ENCODE measurements at places on chromosomes 13 and 19. TPM values are rescaled to one million over a fixed set of nuclear protein-coding genes. Genes with fewer than 3 reads are reported as not detected.

GRCh38 chr19:3839941-3840340 is 28.9 kb downstream of the ZFR2 start:
- DNase-seq = no peak

DNA sequence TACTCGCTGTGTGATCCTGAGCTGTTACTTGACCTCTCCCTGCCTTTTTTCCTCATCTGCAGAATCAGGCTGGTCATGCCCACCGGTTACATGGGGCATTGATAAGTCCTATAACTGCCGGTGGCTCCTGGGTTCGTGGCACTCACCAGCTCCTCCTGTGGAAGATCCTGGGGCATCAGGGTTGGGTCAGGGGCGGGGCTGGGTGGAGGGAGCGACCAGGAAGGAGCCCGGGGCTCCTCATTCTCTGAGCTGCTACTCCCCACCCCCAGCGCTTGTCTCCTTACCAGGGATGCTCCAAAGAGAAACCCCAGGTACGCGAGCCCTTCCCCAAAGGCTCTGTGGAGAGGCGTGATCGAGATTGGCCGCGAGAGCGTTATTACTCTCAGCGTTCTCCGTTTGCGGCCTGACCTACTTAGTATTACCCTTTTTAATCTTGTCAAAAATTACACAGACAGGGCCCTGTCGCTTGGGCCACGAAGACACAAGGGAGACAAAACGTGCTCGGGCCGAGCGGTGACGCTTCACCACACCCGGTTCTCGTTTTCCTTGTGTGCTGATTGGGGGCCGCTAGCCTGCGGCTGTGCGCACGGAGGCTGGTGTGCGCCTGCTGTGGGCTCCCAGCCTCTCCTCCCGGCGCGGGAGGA is 10.7 kb downstream of the HDGFL2 start:
- DNase-seq = no peak

DNA sequence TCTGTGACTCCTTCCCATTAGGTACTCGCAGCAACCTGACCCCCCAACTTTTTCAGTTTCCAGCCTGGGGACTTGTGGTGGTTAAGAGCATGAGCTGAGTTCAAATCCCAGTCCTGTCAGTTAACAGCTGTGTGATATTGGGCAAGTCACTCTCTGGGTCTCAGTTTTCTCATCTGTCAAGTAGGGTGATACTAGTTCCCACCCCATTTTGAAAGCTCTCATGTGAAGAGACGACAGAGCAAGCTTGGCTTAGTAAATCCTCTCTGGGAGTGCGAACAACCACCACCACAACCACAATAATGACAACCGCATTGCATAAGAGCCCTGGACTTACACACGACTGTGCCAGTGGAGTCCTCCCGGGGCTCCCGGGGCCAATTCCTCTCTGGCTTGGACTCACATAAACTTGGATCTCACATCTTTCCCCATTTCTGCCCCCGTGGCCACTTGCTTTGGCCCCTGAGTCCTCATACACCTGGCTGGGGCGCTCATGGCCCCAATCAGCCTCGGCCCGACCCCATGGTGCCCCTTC is 454 bp downstream of the BLVRB start:
- peak; percentile 61 for DNase-seq

GRCh38 chr19:7902796-7903243 is 857 bp upstream of the MAP2K7 start:
- no peak for DNase-seq

GRCh38 chr19:5627395-5627904 is 4.6 kb downstream of the SAFB start:
- DNase-seq = no peak

- DNase-seq = no peak
These were observed 61.9 kb downstream of the AP1M1 start for GRCh38 chr19:16259385-16260159.

DNA sequence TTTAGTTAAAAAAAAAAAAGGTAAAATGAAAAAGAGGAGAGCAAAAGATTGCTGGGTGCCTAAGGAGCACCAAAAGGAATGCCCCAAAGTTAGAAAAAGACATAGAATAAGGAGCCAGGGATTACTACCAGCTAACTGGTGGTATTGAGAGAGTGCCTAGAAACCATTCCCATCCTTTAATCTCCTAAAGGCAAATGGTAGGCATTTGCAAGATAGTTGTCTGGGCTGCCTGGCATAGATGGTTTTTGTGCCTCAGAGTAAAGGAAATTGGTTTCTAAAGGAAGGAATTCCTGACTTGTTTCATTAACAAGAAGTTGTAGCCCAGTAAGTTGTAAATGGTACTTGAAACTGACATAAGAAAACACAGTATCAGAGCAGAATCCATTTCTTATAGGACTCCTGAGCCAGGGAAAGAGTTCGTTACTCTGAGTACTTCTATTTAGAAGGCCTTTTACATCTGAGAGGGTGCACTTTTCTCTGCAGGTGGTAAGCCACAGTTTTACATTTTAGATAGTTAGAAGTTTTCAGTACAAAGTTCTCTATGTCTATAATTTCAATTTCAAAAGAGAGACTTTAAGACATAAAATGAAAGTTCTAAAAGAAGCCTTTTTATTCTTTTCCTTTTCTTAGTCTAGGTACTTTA is 92.6 kb downstream of the OLFM4 start:
- no peak for DNase-seq

GRCh38 chr19:37931881-37932655 is 25.1 kb downstream of the SIPA1L3 start:
- peak; percentile 92 for DNase-seq

DNA sequence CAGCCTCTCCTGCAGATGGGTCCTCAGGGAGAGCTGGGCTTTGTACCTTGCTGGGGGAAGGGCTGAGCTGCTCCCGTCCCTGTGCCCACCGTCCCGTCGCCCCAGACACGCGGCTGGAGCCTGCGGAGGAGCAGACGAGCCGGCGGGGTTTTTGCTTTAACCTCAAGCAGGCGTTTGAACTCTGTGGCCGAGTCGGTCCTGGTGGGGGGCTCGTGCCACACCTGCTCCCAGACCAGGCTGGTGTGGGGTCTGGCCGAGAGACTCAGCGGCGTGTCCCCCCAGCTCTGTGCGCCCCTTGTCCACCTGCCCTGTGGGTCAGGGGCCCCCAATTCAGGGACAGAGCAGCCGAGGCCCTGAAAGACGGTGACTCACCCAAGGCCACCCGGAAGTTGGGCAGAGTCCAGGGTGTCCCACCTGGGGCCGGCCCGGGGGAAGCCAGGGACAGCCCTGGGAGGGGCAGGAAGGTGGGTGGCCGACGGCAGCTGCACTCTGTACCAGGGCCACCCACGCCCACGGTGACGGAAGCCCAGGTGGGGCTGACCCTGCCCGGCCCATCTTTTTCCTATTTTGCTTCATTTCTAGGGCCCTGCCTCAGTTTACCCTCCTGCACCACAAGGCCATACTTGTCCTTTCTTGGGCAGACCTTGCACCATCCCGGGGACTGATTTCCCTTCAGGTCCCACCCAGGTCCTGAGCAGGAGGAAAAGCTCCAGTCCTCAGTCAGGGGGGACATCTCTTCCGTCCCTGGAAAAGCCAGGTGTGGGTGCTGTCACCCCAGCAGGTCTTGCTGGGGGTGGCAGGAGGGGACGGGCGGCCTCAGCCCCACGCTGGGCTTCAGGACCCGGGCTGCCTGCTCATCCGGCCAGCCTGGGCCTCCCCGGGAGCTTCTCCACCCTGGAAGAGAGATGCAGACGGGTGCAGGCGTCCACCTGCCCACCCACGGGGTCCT is 5.3 kb downstream of the EFNA2 start:
- no peak for DNase-seq

DNA sequence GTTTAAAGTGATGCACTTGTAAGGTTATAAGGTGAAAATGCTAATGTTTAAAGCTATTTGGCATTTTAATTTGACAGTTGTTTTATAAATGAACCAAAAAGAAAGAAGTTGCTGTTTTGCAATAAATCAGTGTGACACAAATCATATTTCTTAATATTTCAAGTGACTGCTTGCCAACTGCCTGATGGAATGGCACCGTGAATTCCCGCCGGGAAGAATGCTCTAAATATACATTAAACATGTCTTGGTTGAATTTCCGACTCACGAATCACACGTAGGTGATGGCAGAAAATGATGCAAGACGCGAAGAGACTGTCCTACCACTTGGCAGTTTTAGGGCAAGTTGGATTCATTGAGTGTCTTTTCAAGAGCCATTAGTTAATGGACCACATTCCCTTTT is 3.1 kb upstream of the GJB2 start:
- DNase-seq = no peak

The NCAN gene
- not detected for total RNA-seq

The SIGLEC10 gene
- total RNA-seq = not detected

The IQCN gene
- 5.6 TPM for total RNA-seq

The TNFSF9 gene
- total RNA-seq = 11.2 TPM

The SPATA13 gene
- total RNA-seq = 33.0 TPM
